ENCODE measurements at places on chromosomes 2 and 18.

DNA sequence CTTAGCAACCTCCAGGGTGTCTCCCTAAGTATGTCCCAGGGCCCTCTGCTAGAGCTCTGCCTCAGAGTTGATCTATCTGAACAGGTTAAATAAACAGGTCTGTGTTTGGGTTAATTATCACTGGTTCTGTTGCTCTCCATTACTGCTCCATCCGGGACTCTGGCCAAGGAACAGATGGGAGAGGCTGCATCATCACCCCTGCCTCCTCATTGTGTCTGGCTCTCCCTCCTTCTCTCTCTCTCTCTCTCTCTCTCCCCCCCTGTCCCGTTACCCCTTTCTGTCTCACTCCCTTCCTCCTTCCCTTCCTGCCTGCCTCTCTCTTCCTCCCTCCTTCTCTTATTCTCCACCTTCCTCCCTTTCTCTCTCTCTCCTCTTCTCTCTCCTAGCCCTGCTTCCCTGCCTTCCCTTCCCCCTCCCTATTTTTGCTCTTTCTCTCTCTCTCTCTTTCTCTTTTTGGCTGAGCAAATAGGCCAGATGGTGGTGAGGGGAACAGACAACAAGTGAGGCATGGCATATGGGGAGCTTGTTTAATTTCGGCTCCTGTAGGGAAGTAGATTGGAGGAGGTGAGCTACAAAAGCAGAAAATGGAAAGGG lies 62.1 kb downstream of the SETBP1 start:
- DNase-seq, result no peak

GRCh38 chr2:80059447-80059846 lies 245.1 kb downstream of the LRRTM1 start:
- DNase-seq, result no peak

- DNase-seq, result no peak
These were observed 263.7 kb downstream of the ETAA1 start for GRCh38 chr2:67660871-67661270.

DNA sequence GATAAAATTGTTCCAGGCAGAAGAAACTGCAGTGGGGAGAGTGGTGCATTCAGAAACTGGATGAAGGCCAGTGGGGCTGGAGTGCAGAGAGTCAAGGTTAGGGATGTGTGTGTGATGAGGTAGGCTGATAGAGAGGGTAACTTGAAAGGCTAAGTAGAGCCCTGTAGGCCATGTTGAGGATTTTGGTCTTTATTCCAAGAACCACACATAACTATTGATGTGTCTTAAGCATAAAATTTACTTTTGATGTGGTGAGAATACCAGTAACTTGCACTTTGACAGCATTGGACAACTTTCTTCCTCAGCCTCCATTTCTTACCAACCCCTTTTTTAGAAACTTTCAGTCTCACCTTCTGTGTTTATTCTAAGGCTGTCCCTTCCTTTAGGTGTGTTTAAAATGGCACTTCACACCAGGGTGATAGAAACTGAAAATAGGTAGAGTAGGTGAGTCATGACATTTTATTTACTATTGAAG lies 22.6 kb downstream of the MTX2 start:
- no peak for DNase-seq

- DNase-seq, result no peak
These were observed 46.9 kb upstream of the USP14 start for GRCh38 chr18:111306-112014.

DNA sequence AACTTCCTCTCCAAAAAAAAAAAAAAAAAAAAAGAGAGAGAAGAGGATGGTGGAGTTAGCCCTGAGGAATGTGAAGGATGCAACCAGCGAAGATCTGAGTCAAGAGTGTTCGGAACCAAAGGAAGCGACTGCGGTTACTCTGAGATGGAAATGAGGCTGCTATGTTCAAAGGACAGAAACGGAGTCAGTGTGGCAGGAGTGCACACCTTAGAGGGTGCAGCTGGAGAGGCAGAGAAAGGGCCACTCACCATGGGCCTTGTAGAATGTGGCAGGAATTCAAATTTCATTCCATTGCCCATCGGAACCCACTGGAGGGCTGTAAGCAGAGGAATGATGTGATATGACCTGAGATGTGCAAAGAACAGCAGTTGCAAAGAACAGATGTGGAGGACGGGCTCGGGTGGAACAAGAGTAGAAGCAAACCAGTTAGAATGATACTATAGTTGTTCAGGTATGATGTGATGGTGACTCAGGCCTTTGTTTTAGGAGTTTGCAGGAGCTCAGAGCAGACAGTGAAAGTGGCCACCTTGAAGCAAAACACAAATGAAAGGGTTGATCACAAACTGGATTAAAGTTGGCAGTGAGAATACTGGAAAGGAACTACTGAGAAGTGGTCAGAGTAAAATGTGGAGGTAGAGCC lies 22.6 kb downstream of the ITGA6 start:
- DNase-seq, result no peak

- DNase-seq, result no peak
These were observed 147.1 kb upstream of the FHL2 start for GRCh38 chr2:105545730-105546627.

GRCh38 chr2:119174216-119174992 lies 15.9 kb upstream of the C1QL2 start:
- no peak for DNase-seq

DNA sequence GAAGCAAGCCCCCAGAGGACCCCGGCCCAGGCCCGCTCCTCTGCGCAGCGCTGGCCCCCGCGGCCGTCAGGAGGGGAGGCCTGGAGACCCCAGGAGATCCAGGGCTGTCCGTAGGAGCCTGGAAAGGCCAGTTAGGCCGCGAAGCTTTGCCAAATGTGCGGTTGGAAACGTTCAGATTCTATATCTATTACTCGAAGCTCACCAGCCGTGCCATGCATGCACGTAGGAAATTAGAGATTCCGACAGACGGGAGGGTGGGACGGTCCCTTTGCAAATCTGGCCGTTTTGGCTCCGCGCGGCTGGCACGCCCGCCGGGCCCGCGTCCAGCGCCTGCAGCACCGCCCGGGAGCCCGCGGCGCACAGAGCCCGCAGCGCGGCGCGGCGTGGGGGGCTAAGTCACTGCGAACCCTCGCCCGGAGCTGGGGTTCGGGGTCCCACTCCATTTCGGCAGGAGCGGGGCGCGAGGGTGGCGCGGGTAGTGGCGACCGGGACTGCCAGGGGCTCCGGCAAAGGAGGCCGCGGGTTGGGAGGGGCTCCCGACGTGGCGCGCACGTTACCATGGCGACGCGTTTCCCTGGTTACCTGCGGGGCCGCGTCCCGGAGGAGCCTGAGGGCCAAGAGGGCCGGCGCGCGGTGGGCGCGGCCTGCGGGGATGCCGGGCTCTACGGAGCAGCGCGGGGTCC lies 488.6 kb upstream of the SMIM21 start:
- DNase-seq, result no peak

GRCh38 chr2:28639836-28640235 lies 111.8 kb upstream of the PPP1CB start:
- DNase-seq, result no peak
